ENCODE measurements at places on chromosomes 1 and 21.

DNA sequence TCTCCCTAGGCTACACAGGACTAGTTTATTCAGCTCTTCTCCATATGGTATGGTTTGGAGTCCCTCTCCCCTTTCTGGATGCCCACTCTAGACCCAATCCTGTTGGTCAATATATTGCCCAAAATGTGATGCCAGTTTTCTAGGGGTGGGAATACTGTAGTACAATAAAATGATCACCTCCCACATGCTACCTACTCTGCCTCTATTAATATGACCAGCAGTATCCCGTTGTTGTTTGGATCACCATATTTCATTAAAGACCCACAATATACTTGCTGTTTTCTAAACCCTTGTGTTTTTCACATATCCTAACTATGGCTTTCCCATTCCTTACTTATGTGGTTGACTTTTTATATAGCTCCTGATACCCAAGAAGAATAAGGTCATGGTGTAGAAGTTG is 95.9 kb upstream of the IGSF21 start:
- DNase-seq, result no peak

DNA sequence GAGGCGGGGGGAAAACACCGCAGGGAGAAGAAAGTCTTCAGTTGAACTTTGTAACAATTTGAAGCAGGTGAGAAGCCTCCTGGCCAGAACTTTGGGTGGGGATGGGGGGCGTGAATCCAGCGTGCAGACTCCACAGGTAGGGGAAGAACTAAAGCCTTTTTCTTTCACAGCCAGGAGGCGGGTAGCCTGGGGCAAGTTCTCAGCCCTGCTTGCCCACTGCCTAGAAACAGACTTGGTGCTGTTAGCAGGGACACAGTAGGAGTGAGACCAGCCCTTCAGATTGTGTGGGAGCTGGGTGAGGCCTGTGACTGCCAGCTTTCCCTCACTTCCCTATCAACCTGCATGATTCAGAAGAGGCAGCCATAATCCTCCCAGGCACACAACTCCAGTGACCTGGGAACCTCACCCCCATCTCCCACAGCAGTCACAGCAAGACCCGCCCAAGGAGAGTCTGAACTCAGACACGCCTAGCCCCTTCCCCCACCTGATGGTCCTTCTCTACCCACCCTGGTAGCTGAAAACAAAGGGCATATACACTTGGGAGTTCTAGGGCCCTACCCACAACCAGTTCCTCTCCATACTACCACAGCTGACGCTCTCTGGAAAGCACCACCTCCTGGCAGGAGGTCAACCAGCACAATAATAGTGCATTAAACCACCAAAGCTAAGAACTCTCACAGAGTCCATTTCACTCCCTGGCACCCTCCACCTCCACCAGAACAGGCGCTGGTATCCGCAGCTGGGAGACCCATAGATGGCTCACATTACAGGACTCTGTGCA is 83.5 kb upstream of the CDC42BPA start:
- no peak for DNase-seq

DNA sequence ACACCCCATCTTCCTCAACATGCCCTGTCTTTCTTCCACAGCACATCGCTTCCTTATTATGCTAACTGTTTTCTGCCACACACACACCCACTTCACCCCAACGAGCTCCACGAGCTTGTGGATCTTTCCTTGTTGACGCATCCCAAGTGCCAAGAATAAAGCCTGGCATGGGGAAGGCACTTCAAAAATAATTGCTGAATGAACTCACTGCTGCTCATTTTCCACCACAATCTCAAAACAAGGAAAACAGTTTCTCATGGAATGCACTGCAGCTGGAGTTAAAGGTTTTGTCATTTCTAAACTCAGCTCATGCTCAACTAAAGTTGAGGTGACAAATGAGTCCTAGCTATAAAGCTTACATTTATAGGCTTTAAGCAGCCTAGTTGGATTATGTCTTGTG is 86.0 kb downstream of the TIAM1 start:
- DNase-seq, result no peak

DNA sequence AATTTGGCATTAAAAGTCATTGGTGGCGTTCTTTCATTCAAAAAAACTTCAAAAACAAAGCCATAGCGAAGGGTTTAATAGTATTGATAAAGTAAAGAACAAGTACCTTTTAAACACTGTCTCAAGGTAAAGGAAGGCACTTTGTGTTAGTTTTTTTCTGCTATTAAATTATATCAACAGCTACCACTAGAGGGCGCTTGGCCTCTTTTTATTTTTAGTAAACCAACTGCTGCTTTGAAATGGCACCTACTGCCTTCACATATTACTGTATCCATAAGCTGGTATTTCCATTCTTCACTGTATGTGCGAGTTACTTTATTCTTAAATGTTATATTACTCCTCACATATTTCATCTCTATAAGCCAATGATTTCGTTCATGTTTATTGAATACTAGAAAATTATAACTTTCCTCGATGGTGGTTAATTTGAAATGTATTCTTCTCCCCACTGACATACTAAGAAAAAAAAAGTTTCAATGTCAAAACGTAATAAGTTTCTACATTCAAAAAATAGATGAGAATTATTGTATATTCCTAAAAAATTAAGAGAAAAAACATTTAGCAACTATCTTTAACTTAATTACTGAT is 125.7 kb upstream of the CXADR start:
- DNase-seq, result peak; percentile 3

DNA sequence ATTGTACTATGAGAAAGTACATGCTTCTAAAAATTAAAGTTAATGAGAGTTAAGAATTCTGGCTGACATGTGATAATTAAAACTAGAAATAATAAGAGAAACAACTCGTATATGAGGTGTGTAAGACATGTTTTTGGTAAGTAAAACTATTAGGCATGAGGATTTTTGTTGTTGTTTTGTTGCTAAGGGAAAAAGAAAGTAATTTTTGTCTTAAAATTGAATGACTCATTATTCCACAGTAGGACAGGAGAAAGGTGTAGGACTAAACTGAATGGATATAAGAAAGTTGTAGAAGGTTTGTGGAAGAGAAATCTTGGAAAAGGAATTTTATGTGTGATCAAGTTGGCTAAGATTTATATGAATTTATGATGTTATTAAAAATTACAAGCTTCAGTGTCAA is 54.8 kb downstream of the TBX19 start:
- no peak for DNase-seq

GRCh38 chr1:110602466-110602865 is 3.7 kb downstream of the KCNA2 start:
- no peak for DNase-seq

DNA sequence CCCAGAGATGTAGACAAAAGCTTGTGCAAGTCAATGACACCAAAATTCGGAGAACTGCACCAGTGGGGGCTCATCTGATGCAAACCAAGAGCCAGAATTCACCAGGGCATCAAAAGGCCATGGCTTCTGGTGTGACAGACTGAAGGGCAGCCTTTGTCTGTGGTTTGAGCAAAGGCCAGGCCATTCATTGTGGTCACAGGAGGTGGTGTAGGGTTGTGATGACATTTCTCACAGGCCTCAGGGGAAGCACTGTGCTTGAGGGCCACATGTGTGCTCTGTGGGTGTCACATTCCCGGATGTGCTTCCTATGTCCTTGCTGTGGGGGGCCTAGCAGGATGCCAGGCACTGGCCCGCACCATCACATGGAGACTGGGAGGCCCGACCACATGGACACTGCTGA is 22.5 kb upstream of the KCNE1 start:
- DNase-seq, result no peak

DNA sequence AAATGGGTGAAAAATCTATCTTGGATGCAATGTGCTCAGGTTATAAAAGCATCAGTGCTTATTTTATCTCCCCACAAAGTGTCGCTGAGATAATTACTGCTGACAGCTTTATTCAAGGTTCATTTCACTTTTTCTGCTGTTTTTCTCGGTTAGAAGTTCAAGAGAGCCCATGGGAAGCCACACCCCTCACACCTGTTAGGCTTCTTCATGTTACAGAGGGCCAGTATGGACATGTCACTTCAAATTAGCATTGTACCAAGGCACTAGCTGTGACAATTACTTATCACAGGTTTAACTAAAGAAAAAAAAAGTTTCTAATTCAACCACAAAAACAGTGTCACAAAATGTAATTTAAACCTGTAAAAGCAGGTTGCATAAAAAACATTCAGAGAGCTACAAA is 187.3 kb upstream of the DMRTA2 start:
- DNase-seq, result no peak

DNA sequence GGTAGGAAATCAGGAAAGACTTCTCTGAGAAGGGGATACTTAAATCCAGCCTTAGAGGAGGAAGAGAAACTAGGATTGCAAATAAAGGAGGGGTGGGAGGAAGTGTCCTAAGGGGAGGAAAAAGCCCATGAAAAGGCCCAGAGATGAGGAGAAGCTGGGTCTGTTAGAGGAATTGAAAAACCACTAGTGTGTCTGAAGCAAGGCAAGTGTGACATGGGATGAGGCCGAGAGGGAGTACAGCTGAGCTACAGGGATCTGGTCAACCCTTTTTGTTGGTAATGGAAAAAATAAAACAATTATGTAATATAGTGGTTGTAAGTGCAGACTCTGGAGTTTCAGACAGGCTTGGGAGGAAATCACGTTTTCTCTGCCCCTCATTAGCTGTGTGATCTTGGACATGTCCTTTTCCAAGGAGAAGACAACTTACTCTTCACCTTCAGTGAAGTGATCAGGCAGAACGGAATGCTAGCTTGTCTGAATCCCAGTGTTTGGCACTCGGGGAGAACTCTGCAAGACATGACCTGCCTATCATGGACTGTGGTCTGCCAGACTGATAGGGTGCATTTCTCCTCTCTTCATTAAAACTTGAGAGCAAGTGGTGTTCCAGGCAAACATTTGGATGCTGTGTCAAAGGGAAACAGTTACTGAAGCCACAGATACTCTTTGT is 7.4 kb upstream of the S100A10 start:
- DNase-seq, result no peak

DNA sequence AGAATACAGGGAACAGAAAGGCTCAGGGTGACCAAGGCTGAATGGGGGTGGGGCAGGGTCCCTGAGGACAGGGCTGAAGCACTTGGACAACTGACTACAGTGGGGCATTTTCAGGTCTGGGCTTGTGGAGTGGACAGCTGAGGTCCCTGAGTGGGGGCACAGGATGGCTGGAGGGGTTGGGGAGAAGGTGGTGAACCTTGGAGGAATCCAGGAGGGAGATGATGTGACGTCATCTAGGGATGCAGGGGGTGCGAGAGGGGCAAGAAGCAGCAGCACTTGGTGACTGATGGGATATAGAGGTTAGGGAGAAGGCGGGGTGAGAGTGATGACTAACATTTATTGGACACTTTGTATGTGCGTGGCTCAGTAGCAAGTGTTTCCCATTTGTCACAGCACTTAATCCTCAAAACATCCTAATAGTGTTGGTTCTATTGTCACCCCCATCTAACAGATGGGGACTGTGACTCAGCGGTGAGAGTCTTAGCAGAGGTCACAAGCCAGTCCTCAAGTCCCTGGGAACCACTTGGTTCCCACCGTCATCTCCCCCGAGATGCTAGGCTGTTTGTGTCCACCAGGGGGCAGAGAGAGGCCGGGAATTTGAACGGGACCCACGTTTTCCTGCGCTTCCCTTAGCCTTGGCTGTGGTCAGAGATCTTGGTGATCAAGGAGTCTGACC is 27.9 kb upstream of the BMP8B start:
- DNase-seq, result peak; percentile 49

- no peak for DNase-seq
These were observed 53.5 kb downstream of the FOXD2 start for GRCh38 chr1:47491341-47491753.

DNA sequence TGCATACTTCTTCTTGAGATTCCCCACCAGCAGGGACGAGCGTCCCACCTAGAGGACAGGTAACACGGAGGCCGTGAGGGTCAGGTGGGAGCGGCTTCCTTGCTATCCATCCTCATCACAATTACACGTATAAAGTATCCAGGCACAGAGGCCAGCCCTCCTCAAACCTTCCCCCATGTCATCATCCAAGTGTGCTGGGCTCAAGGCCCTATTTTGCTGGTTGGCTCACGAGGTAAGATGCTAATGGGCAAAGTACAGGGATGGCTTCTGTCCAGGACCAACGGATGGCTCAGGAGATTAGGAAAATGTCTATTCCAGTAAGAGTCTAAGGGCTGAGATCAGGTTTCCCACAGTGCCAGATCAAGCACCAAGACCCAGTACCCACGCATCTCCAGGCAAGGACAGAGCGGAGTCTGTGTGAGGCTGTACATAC is 11.5 kb upstream of the A3GALT2 start:
- no peak for DNase-seq

DNA sequence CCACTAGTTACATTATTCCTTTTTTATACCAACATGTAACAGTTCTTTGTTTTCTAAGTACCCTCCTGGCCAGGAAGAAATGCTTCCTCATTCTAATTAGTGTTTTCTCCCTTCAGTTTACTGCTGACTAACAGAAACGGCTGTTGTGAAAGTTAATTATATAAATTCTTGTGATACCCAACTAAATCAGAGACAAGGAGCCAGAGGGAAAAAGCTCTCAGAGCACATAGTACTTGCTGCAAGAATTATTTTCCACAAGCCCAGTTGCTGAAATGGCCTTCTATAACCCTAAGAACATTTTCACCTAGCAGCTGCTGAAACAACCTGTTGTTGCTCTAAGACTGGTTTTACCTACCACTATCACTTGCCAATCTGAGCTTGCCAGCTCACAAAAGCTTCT is 82.4 kb downstream of the FAF1 start:
- DNase-seq, result no peak

DNA sequence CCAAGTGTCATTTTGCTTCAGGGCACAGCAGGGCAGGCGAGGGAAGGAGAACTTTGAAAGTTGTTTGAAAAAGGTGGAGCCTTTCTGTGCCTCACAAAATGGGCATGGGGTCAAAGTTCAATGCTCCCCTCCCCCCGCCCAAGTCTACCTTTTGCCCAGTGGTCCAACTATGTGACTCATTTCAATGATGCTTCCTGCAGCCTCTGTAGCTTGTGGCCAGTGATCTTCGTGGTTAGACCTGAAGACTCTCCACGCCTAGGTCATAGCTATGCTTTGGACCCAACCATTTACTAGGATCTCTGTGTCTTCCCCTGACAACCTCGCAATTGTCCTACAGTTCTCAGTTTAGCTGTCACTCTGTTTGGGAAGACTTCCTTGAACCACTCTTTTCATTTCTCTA is 280.3 kb upstream of the GJB5 start:
- no peak for DNase-seq

GRCh38 chr1:80375662-80376061 is 1369.1 kb upstream of the ADGRL4 start:
- peak; percentile 42 for DNase-seq

GRCh38 chr1:115116512-115116911 is 27.2 kb upstream of the TSPAN2 start:
- DNase-seq, result no peak

Measured in AG04449 (cell line).